ENCODE measurements at places on chromosomes 2 and 18.

DNA sequence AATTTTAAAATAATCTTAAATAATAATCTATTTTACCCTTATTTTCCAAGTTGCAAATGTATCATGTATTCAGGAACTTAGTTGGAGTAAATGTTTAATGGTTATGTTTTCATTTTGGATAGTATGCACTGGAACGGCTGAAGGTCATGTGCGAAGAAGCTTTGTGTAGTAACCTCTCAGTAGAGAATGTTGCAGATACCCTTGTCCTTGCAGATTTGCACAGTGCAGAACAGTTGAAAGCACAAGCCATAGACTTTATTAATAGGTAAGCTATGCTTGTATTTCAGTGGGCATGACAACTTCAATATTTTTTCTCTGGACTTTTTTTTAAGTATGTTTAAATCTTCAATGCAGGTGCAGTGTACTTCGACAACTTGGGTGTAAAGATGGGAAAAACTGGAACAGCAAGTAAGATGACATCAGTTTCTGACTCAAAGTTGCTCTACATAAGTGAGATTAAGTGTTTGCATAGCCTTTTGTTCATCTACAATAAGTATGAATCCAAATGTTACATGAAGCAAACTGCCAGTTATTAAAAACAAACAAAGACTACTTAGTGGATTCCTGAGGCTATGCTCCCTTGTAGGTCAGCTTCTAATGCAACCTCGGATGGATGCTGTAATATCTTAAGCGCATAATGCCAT lies 63.1 kb downstream of the SPOPL start:
- DNase-seq: no peak

GRCh38 chr18:3995476-3996102 lies 459.5 kb downstream of the DLGAP1 start:
- DNase-seq: peak; percentile 14

GRCh38 chr2:98607741-98608115 lies 584 bp downstream of the COA5 start:
- no peak for DNase-seq

DNA sequence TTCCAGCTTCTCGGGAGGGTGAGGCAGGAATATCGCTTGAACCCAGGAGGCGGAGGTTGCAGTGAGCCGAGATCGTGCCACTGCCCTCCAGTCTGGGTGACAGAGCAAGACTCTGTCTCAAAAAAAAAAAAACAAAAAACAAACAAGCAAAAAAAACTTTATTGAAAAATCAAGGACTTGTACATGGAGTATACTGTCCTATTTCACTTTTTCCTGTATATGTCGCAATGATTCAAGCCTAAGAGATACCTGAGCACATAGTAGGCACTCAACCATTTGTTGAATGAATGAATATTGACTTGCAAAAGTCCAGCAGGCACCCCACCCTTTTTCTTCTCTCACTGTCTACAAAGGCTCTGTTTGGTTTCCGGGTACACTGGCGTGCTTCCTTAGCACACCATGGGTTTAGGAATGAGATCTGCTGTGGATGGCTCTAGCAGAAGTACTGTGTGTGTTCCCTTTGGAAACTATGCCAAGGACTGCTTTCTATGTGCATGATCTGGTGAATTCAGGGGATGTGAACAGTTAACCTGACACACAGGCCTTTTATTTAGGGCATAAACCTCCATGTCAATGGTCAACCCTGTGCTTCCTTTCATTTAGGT lies 6.1 kb downstream of the APCDD1 start:
- DNase-seq: no peak

DNA sequence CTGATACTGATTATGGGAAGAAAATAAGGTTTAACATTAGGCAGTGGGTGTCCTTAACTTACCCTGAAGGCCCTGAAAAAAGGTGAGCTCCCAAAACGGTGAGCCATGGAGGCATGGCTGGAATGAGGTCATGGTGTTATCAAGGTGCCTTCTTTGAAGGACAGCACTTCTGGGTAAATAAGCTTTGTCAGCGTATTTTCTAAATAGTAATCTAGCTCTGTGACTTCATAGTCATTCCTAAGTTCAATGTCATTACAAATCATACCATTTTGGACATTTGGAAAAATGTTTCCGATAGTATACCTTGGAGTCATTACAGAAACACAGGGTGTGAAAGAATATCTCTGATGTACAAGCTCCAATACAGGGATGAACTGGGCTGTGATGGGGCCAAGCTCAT lies 35.2 kb upstream of the CNGA3 start:
- no peak for DNase-seq

- DNase-seq: peak; percentile 6
Observed at GRCh38 chr2:156845806-156846558, 409.8 kb downstream of the GPD2 start.

- no peak for DNase-seq
Observed at GRCh38 chr2:201699416-201699815, 972 bp upstream of the MPP4 start.

DNA sequence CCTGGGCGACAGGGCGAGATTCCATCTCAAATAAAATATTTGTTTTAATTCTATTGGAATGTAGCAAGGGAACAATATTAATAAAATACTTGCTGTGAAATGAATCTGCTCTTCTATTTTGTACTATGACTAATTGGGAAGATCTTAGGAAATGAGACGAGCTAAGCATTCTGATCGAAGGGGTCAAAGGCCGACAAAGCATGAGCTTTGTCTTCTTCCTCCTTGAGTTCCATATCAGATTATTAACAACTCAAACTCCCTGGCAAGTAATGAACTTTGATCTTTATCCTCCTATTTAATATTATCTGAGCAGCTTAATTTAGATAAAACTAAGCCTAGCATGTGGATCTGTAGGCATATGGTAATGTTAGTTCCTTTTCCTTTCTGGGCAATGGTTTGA lies 15.5 kb downstream of the GEMIN6 start:
- no peak for DNase-seq

Measured in HEK293T (cell line).